Foreskin keratinocyte (primary cell): ENCODE measurements at places on chromosomes 3 and 15. TPM values are rescaled to one million over a fixed set of nuclear protein-coding genes. Genes with fewer than 3 reads are reported as not detected.

DNA sequence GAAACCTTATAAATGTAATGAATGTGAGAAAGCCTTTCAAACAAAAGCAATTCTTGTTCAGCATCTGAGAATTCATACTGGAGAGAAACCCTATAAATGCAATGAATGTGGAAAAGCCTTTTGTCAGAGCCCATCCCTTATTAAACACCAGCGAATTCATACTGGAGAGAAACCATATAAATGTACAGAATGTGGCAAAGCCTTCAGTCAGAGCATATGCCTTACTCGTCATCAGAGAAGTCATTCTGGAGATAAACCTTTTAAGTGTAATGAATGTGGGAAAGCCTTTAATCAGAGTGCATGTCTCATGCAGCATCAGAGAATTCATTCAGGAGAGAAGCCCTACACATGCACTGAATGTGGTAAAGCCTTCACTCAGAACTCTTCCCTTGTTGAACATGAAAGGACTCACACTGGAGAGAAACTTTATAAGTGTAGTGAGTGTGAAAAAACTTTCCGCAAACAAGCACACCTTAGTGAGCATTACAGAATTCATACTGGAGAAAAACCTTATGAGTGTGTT, 5.3 kb downstream of the ZNF501 start:
- DNase-seq: no peak

DNA sequence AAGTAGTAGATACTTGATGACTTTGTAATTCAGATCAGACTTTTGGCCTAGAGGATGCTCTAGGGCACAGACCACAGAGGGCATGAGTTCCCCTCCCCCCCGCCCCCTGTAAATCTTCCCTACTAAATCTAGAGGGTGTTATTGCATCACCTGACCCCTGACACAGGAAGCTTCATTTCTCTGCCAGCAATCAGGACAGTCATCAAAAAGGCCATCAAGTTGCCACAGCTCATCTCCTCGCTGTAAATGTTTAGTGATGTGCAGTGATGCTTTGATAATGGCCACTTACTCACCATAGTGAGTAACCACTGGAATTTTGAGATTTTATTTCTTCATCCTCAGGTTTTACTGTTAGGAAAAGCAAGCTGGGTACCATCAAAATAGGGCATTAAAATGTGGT, 289.2 kb upstream of the CHRM5 start:
- no peak for DNase-seq

The LRRC34 gene
- polyA plus RNA-seq: 1.4 and 1.7 TPM in 2 replicates

- DNase-seq: no peak
Measured at GRCh38 chr15:42510258-42511006, 15.0 kb downstream of the SNAP23 start.

DNA sequence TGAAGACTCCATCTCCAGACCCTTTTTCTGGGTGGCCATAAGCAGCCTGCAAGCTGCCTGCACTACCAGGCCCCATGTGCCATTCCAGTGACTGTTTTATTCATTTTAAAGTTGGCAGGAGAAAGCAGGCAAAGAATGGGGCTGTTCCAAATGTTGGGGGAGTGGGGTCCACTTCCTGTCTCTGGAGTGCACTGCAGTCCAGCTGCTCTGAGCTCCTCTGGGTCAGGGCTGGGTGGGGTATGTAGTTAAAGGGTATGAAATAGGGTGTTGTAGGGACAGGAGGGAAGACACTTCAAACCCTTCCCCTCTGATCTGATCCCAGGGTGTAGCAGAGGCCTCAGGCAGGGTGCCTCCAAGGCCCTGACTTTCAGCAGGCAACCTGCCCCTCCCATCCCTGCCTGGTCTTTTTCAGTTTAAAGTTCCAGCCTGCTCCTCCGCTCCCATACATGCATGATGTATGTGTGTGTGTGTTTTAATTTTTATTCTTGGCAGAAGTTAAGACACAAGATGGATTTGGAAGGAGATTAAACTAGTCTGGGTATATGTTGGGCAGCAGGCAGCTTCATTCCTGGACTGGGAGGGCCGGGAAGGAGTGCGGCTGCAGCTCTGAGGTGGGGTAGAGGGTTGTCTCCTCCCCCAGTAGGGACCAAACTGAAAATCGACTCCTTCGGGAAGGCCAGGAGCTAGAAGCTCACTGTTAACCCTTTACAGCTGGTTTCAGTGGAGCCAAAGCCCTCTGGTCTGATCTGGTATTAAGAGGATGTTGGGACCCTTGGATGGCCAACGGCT, 17.3 kb downstream of the BOC start:
- no peak for DNase-seq

The FGD5 gene
- not detected in 2 replicates for polyA plus RNA-seq

DNA sequence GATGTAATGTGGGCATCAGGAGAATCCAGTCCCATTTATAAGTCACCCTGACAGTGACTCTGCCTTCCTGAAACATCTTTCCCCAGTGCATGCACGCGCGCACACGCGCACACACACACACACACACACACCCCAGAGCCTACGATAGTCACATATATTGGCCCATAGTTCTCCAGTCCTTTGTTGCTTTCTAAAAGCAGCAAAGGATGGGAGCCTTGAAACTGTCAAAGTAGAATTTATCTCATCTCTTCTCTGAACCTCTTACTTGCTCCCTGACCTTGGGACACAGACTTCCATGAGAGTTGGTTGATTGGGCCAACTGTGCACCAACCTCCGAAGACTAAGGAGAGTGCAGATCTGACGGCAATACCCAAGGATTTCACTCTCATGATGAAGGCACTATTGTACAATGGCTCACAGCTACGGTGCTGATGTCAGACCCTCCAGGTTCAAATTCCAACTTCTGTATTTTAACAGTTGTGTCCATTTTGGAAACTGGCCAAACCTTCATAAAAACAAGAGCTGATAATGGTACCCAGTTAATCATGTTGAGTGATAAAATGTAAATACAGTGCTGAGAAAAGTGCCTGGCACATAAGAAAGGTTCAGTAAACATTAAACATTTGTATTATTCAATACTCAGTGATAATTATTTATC, 8.3 kb downstream of the CPA3 start:
- DNase-seq: no peak

The TAGLN3 gene
- polyA plus RNA-seq: 13.6 and 17.7 TPM in 2 replicates

The EPHB1 gene
- 0.04 and 0.06 TPM in 2 replicates for polyA plus RNA-seq

The PPP1R14D gene
- polyA plus RNA-seq: not detected in 2 replicates

The BTD gene
- 4.6 and 8.4 TPM in 2 replicates for polyA plus RNA-seq
